Kidney capillary endothelial cell (primary cell): ENCODE measurements at places on chromosomes 6 and 20.

- DNase-seq = no peak
Measured at GRCh38 chr6:14412026-14412425, 294.5 kb downstream of the CD83 start.

DNA sequence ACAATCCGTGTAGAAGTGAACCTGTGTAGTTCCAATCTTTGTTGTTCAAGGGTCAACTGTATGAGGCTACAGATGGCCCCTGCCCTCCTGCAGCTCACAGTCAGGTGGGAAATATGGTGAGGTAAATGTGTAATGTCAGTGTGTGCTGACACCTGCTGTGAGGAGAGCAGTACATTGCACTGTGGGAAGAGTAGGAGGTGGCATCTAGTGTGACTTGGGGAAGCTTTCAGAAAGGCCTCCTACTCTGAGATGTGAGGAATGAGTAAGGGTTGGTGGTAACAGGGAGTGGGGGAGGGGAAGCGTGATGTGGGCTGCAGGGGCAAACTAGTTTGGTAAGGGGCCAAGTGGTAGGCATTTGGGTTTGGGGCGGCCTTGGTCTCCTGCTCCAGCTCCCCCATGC, 188.8 kb downstream of the FARS2 start:
- DNase-seq = no peak

DNA sequence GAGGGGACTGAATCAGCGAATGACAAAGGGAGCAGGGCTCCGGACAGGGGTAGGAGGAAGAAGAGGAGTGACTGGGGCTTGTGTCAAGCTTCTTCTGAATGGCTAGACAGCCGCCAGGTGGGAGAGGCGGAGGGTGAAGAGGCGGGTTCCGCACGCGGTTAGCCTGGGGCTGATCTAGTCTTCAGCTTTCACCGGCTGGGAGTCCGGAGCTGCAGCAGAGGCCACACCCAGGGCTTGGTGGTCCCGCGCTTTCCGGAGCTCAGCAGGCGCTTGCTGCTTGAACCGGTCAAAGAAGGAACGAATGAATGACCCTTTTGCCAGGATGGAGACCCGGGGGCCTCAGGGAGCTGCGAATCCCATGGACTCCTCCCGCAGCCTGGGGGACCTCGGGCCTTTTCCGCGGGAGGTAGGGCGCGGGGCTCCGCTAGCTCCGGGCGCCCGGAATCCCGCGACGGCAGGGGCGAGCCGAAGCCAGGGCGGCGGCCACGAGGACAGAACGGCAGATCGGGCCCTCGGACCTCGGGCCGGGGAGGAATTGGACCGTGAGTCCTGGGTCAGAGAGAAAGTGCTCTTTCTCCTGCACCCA, at the start of gene C6orf141:
Gene C6orf141 (plus strand): TSS at position 177 of the 586 bp plus-strand sequence. CDS start 125 bp downstream, at position 302.
- no peak for DNase-seq

GRCh38 chr6:156735751-156736150, 41.4 kb upstream of the ARID1B start:
- no peak for DNase-seq

DNA sequence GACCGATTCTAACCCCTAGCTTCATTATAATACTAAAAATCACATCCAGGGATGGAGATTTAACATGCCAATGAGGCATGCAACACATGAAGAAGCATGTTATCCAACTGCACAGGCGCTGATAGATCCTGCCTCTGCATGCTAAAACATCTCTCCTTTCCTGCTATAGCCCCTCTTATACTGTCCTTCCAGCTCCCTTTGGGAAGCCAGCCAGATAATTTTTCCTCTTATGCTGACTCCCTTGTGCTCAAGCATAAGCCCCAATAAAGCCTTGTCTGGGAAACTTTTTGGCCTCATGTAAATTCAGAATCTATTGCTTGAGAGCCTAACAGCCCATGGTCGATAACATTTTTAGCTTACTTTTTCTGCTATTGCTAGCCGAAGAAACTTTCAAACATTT, 404.3 kb downstream of the EPM2A start:
- no peak for DNase-seq

- no peak for DNase-seq
Measured at GRCh38 chr20:31835554-31835953, 9.8 kb downstream of the FOXS1 start.

DNA sequence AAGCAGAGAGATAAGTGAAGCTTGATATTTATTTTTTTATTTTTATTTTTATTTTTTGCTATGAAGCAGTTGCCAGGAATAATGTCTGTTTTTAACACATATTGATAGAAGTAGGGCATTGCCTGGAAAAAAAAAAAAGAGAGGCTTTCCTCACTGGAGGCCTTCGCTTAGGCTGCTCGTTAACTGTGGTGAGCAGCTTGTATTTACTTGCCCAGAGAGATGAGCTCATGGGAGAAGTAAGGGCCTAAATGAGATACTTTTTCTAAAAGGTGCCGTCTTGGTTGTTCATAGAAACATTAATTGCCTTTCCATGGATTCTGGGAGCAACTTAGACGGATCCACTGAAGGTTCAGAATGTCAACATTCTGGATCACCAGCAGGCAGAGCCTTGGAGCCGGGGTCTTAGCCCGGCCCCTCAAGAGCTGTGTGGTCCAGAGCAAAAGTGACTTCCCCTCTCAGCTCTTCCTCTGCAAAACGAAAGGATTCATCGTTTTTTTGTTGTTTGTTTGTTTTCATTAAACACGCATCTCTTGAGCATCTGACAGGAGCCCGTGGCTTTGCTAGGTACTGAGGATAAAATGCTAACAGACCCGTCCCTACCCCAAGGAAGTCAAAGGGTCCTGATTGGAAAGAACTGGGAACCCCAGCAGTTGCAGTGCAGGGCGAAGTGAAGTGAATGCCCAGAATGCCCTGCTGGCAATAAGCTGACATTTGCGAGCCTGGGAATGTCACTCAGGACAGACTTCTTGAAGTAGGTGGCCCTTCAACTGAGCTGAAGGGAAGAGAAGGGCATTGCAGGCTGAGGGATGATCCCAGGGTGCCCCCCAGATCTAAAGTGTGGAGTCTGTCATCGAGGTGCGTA, 138.5 kb downstream of the ZDHHC14 start:
- DNase-seq = no peak

DNA sequence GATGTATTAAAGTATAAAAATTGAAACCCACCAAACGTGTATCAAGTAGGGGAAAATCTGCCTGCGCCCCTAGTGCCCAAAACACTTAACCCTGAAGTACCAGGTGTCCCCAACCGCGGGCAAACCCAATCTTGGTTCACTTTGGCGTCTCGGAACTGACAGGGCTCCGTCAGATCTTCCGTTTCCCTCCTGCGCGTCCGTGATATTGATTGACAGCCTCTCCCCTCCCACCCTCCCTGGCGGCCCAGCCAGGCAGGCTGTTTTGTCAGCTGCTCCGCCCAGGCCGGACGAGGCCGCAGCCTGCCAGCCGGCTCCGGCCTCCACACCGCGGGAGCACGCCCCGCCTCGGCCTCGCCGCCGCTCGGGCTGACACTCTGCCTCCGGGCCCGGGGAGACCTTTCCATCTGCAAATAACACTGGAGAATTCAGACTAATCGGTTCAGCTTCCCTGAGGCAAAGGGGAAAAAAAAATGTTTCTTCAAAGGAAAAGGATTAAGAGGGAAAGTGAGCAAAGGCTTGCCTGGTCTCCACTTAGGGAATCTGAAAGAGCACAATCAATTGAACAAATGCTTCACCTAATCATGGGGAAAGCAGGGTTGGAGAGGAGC, 234.9 kb upstream of the MCHR2 start:
- DNase-seq = peak; percentile 71

GRCh38 chr20:6184086-6184485, 61.3 kb upstream of the FERMT1 start:
- no peak for DNase-seq

DNA sequence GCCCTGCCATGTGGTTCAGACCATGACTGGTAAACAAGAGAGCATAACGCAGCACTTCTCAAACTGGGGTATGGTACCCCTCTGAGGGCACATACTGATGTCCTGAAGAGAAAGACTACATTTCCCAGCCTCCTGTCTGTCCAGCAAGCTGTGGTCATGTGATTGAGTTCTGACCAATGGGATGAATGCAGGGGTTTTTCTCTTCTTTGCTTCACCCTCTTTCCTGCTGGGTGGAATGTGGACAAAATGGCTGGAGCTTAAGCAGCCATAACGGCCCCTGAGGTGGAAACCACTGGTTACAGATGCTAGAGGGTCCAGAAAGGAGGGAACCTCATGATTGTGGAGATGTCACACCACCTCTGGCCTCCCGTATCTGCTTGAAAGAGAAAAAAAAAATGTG, 19.4 kb upstream of the KCNB1 start:
- DNase-seq = no peak

DNA sequence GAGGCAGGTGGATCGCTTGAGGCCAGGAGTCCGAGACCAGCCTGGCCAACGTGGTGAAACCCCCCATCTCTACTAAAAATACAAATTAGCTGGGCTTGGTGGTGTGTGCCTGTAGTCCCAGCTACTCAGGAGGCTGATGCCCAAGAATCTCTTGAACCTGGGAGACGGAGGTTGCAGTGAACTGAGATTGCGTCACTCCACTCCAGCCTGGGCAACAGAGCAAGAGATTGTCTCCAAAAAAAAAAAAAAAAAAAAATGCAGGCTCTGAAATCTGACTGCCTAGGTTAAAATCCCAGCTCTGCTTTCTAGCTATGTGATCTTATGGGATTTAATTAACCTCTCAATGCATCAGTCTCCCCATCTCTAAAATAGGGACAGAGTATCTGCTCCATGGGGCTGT, 3.3 kb upstream of the TMEM217 start:
- no peak for DNase-seq

DNA sequence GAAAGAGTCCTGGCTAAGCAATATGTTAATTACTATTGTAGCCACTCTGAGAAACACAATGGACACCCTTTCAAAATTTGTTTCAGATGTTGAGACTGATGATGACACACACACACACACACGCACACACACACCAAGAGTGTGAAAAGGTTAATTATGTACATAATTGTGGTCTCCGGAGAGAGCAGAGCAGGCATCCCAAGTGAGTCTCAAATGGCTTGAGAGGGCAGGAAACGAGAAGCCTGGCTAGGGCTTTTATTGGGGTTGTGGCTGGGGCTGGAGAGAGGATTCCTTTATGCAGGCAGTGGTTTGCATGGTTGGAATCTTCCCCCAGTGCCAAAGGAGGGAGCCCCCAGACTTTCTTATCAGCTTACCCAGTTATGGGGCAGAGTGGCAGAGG, 38.2 kb upstream of the NKX2-4 start:
- no peak for DNase-seq

DNA sequence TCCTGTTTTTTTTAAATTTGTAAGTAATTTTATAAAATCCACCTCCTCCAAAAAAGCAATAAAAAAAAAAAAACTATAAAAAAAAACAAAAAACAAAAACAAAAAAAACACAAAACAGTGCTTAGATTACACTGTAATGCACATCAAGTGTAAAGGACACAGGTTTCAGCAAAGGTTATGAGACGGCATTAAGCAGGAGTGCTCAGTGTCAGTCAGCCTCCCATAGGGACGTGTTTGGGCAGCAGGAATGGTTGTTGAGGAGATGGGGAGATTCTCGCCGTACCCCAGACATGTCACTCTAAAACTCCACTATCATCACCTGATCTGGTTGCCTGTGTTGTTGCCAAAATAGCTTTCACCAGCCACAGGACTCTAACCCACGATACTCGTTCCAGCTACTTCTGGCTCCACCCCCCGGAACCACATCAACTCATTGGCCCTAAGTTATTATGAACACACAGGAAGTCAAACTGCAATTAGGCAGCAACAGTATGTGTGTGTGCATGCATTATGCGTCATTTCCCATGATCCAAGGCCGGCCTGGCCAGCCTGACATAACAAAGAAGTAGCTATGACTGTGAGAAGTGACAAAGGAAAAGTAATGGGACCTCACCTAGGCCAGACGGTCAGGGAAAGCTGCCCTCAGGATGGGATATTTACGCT, 28.7 kb downstream of the ECT2L start:
- DNase-seq = peak; percentile 80

DNA sequence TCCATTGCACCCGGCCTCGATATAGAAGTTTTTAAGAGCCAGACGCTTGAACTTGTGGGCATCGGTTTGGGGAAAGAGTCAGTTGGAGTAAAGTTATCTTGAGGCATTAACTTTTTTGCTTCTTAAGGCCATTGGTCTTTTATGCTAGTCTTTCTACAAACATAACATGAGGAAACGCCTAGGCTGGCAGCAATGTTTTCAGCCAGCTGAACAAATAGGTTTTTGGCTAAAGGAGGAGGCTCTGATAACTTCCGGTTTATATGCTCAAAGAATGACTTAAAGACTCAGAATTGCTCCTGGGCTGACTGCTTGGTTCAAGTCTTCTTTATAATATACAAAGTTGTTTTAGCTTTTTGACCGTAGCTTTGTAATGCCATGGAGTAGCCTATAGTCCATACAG, 46.2 kb downstream of the HLA-C start:
- DNase-seq = no peak
